Activated naive CD8-positive, alpha-beta T cell treated with anti-CD3 and anti-CD28 coated beads, Interleukin-2, amount 10 ng/mL, durations not matched to agents 7 days and 5 days (primary cell): ENCODE measurements at places on chromosomes 3 and 15.

- no peak for DNase-seq
Observed at GRCh38 chr3:71041371-71041770, 542.2 kb downstream of the FOXP1 start.

DNA sequence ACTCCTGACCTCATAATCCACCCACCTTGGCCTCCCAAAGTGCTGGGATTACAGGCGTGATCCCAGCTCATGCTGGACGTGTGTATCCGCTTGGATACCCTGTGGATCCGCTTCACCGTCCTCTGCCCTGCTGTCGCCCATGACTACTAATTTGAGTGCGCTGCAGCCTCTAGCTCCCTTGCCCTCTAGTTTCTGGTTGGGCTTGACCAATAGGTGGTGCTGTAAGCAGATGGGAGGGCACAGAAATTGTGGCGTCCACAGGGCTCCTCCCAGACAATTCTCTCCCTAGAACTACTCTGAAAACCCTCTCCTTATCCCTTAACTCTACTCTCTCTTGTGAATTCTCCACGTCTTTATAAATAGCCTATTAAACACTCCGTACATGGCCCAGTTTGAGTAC lies 36.2 kb downstream of the ZPLD1 start:
- DNase-seq, result no peak

- DNase-seq, result no peak
Observed at GRCh38 chr3:5332270-5332956, 144.9 kb downstream of the EDEM1 start.

- DNase-seq, result no peak
Observed at GRCh38 chr3:58004973-58005372, 3.2 kb upstream of the FLNB start.

DNA sequence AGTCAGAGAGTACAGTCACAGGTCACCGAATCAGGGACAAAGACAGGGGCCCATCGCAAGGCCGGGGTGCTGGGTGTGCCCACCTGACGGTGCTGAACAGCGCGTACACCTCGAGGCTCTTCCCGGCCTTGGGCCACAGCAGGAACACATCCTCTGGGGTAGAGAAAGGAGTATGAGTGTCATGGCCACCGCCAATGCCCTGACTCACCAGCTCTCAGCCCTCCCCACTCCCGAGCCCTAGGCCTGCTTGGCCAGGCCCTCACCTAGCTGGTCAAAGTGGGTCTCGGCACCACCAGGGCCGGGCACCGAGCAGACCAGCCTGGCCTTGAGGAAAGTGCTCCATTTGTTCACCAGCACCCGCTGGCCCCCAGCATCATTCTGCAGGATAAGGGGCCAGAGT lies 4.2 kb downstream of the SEMA3G start:
- no peak for DNase-seq

DNA sequence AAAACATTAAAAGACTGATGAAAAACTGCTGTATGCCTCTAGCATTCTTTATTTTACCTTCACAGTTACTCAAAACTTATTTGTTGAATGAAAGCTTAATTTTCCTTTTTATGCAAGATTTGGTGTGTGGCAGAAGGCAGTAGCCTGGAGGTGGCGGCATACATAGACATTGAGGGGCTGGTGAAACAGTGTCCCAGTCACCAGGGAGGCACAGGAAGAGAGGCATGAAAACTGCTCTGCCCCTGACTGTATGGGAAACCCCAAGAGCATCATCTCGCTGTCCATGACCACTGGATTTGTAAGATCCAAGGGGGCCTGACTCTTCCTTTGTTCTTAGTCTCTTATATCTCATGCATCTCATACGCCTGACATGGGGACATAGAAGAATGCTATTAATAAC lies 493.7 kb upstream of the GOLIM4 start:
- no peak for DNase-seq

GRCh38 chr3:151592287-151592686 lies 131.4 kb upstream of the IGSF10 start:
- DNase-seq, result no peak

GRCh38 chr3:126180477-126181397 lies at the start of gene ALDH1L1:
ALDH1L1 (minus strand) TSS chr3:126180586; CDS start chr3:126160979, 19,607 bp downstream.
- DNase-seq, result no peak

DNA sequence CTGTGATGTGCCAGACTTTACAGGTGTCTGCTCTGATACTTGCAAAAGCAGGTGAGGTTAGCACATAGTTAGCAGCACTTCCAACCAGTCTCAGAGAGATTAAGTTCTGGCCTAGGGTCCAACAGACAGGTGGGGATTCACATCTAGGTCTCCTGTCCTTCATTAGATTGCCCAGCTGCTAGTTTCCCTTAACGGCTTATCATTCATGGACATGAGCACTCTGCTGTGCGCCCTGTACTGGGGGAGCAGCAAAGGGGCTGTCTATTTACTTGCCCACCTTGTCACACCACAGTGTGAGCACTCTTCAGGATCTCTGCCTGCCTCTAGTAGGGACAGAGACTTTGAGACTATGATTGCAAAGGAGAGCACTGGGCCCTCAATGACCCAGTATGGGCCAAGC lies 8.7 kb downstream of the SPSB4 start:
- DNase-seq, result no peak

GRCh38 chr3:118186051-118186450 lies 848.6 kb downstream of the IGSF11 start:
- no peak for DNase-seq

DNA sequence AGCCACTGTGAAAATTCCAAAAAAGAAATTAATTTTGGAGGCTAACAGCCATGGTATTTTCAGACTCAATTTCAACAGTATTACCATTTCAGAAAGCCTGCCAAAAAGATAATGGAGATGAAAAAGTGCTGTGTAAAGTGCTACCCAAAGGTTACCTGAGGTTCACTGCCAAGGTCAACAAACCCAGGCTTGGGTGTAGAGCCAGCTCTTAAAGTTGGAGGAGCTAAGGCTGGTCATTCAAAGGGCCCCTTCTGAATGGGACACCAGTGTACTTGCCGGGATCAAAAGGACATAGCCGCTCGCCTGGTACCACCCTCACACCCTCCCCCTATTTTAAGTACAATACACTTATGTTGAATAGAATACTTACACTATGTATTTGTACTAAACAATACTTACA lies 64.5 kb downstream of the ETV5 start:
- DNase-seq, result no peak

DNA sequence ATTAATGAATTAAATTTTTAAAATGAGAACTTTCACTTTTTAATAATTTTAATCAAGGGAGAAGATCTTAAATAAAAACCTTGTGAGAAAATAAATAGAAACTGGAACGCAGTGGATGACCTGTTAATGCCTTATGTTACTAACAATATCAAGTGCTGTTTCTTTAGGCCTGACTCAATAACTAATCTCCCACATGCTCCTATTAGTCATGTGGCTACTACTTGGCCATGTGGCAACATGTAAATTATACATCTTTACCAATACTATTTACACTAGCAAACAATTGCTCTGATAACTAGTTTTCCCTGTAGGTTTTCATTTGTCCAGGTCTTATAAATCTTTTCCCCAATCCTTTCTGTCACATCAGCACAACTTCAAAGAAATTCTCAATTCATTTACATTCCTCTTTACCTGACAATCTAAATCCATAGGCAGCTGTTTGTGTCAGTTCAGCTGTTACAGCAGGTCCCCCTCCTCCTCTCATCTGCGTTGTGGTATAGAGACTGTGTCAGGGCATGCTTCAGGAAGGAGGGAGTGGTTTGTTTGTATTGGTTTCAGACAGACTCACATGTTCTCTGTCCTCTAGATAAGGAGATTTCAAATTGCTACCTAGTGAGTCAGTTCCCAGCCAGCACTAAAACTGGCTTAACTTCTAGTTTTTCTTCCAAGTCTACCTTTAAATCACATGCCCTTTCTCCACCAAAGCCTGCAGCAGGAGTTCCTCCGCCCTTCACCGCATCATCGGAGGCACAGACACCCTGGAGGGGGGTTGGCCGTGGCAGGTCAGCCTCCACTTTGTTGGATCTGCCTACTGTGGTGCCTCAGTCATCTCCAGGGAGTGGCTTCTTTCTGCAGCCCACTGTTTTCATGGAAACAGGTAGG lies 11.3 kb upstream of the C3orf52 start:
- peak; percentile 41 for DNase-seq

DNA sequence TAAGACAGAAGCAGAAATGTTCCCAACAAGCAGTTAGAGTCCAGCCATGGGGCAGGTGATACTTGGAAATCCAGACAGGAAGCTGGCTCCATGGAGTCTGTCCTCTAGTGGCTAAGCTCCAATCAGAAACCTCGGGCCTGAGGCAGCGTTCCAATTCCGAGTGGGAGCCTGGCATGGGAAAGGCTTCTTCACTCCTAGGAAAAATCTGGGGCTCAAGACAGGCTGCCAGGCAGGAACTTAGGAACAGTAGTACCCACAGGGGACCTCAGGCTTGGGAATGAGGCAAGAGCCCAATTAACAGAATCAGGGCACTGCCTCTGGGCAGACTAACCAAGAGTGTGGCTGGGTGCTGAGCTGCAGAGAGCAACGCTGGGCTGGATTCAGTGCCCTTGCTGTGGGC lies 6.2 kb upstream of the ATP13A4 start:
- no peak for DNase-seq
